ENCODE measurements at places on chromosomes 1 and 21.

DNA sequence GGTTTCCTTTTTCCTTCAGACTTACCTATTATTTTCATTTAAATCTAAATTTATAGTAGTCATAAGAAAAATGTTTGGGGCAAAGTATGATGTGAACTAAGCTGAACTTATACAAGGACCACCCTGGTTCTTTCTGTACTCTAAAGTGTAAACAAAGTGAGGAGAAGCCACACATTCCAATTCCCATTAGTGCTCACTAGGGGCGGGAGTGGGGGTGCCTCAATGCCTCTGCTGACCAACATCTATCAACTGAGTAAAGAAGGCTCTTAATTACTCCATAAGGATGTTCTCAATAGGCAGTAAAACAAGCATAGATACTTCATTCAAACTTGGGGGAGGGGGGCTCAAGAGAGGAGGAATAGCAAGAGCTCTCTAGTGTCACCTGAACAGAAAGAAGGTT lies 151.7 kb downstream of the CDC42BPA start:
- DNase-seq, result no peak

- DNase-seq, result no peak
Observed at GRCh38 chr1:184113251-184113650, 61.7 kb downstream of the TSEN15 start.

DNA sequence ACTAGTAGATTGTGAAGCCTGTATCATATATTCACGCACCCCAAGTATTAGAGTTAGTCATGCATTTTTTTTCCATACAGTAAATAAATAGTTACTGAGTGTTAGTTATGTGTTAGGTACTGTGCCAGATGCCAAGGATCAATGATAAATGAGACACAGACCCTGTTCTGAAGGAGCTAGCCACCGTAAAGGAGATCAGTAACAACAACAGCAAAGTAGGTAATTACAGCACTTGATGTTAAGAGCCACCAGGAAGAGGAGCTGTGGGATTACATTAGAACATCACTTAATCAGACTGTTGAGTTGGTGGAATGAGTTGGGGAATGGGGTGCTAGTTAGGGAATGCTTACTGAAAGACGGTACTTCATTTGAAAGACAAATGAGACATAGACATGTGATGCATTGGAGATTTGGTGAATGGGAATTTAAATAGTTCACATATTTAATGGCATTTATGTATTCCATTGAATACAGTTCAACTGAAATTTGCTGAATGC lies 21.0 kb downstream of the PRKAA2 start:
- no peak for DNase-seq

GRCh38 chr1:41847733-41848132 lies 71.0 kb downstream of the HIVEP3 start:
- no peak for DNase-seq

GRCh38 chr21:31928656-31929055 lies 55.8 kb downstream of the HUNK start:
- no peak for DNase-seq

GRCh38 chr1:104794035-104794434 lies 1044.3 kb downstream of the AMY1C start:
- DNase-seq, result no peak

DNA sequence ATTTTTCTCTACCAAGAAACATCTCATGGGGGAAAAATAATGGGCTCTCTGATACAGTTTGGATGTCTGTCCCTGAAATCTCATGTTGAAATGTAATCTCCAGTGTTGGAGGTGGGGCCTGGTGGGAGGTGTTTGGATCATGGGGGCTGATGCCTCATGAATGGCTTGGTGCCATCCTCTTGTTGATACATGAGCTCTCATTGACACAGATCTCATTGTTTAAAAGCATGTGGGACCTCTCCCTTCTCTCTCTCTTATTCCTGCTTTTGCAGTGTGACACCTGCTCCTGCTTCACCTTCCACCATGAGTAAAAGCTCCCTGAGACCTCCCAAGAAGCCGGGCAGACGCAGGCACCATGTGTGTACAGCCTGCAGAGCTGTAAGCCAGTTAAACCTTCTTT lies 332.5 kb upstream of the NRIP1 start:
- DNase-seq, result no peak

DNA sequence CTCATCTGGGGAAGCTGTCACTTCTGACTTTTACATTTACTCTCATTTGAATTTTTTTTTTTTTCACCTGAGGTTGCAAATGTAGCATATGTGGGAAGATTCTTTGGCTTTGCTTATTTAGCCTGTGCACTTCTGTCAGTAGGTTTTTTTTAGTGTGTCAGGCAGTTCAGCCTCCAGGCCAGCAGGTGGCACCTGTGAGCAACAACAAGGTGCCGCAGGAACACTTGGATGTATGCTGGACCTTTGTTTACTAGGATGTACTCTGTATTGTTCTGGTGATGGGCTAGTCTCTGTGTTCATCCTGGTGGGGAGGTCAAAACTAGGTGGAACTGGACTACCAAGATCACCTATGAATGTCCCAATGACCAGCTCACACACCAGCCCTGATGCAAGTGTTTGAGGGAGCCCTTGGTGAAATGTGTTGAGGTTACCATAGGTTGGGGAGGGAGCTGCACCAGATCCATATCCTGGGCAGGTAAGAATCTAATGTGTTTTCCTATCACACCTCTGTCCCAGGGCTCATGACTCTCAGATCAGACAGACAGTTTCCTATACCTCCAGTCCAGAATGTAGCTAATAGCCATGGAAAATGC lies 618.2 kb downstream of the BRINP3 start:
- DNase-seq, result no peak

DNA sequence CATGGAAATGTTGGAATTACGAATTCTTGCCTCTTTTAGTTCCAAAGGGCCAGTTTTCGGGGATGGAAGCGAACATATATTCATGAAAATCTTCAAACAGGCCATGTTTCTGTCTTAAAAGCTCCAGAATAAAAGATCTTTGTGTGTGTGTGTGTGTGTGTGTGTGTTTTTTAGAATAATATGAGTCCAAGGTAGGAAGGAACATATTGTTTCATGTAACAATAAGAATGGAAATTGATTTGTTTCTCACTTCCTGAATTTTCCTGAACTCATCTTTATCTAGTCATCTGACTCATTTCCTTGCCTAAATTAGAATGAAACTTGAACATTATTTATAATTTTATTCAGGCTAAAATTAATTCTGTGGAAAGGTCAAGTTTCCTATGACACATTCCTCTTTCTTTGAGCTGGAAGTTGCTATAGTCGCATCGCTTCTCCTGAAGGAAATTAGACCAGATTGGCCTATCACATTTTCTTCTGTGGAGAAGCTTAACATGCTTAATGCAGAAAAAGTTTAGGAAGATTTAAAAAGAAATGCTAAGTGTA lies 805.1 kb upstream of the ADAMTS5 start:
- DNase-seq, result no peak

DNA sequence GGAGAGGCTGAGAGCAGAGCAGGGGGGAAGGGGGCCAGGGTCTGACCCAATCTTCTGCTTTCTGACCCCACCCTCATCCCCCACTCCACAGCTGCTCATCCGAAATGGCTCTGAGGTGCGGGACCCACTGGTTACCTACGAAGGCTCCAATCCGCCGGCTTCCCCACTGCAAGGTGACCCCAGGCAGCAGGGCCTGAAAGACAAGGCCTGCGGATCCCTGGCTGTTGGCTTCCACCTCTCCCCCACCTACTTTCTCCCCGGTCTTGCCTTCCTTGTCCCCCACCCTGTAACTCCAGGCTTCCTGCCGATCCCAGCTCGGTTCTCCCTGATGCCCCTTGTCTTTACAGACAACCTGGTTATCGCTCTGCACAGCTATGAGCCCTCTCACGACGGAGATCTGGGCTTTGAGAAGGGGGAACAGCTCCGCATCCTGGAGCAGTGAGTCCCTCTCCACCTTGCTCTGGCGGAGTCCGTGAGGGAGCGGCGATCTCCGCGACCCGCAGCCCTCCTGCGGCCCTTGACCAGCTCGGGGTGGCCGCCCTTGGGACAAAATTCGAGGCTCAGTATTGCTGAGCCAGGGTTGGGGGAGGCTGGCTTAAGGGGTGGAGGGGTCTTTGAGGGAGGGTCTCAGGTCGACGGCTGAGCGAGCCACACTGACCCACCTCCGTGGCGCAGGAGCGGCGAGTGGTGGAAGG lies 17.1 kb upstream of the HDAC1 start:
- no peak for DNase-seq

DNA sequence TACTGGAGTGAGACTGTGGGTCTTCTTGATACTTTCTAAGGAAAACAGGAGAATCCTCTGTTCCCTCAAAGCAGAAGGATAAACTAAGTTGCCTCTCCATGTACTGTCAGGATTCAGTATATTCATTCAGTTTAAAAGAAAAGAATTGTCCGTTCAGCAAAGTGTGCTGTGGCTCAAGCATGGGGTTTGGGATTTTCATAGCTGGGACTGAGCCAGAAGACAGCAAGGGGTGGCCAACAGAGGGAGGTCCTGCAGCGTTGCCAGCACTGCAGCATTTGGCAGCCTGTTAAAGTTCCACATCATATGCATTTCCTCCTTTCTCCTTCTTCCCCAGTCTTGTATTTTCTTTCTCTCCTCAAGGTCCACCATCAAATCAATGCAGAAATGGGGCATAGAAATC lies 75.1 kb downstream of the DTL start:
- no peak for DNase-seq

DNA sequence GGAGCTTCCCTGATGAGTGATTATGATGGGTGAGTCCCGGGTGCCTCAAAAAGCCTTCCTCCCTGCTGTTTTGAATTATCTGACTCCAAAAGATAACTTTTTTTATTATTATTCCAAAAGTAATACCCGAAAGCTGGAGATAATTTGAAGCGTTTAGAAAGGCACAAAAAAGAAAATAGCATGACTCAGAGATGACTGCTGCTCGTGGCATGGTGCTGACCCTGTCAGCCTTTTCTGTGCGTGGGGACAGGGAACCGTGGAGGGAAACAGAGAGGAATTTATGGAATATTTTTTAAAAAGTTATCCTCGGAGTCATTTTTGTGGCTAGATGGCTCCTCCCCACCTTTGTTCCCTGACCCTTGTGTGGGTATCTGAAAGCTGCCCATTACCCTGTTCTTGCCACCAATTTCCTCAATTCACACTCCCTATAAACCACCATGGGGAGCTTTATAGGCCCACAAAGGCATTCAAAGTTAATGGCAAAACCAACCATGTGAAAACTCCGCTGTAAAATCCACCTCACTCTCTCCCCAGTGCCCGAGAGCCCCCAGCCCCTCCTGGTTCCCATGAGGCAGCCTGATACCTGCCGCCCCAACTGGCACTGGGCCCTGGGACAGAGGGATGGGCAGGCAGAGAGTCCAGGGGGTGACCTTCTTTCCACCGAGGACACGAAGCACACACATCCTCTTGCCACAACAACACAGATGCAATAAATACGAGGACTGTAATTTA lies 37.5 kb downstream of the IGSF21 start:
- no peak for DNase-seq

DNA sequence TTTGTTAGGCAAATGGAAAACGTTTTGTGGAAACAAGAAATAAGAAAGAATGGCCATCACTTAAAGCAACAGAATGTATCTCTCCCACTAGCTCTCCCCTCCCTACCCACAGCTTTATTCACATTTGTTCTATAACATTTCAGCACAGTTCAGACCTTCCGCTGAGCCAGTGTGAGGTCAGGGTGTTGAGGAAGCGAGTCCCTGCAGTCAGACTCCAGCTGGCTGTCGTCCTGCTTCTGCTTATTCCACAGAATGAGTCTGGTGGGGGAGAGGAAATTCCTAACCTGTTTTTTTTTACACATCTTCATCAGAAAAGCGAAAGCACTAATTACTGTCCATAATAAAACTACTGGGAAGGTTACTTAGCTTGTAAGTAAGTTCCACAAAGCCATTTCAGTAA lies 39.0 kb downstream of the MRPL39 start:
- no peak for DNase-seq

DNA sequence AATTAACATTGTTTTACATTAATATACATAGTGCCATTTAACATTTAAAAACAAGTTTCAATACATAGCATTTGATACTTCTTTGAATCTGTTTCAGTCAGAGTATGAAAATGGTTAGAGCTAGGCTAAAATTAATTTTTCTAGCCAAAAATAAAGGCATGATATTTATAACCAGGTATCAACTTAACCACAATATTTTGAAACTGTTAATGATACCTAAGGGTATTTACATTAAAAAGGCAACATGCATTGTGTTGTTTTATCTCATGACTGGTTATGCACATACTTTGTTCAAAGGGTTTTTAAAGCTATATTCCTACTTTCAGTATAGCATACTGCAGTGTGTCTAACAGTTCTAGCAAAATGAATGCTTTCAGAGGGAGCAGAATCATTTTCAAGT lies 130.0 kb downstream of the HS2ST1 start:
- no peak for DNase-seq

- DNase-seq, result no peak
Observed at GRCh38 chr1:212646588-212646987, 38.0 kb downstream of the ATF3 start.

GRCh38 chr21:37136744-37137143 lies 63.7 kb downstream of the TTC3 start:
- no peak for DNase-seq

- DNase-seq, result no peak
Observed at GRCh38 chr1:60402816-60403215, 329.2 kb upstream of the C1orf87 start.

DNA sequence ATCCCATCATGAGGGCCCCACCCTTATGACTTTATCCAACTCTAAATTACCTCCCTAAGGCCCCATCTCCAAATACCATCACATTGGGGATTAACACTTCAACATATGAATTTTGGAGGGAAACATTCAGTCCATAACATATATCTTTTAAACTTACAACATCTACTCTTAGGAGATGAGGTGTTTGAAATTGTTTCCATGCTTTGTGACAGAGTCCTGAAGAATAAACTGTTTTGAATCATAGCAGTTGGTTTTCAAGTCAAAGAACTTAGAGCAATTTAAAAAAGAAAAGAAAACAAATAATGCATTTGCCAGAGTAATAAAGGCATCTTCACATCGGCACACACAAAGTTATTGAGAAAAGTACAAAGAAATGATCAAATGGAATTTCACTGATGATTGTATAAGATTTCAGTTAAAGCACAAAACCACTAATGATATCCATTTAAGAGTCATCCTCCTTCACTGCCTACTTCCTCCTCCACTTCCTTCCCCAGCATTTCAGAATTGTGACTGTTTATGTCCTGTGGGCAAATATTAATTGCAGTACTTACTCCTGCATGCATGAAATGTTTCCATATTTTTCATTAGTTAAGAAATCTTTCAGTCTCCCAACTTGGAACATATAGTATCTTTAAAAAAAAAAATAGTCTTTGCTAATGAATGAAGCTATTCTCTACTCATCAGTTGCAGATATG lies 202.0 kb downstream of the LRRC40 start:
- no peak for DNase-seq

DNA sequence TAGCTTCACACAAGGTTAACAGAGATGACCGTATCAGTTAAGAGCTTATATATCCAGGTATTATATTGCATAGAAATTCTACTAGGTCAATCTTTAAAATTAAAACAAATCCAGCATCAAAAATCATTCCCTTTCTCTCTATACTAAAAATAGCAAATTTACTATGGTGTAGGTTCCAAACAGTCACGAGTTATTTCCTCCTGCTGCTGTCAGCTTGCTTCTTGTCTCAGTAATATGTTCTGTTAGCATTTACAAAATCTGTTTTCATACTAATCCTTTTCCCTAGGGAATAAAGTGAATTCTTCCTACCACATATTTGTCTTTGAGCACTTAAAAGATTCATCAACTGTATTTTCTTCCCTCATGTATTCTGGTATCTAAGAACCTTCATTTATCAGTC lies 2.5 kb downstream of the WDR26 start:
- no peak for DNase-seq
